ENCODE measurements at places on chromosomes 7 and 10.

DNA sequence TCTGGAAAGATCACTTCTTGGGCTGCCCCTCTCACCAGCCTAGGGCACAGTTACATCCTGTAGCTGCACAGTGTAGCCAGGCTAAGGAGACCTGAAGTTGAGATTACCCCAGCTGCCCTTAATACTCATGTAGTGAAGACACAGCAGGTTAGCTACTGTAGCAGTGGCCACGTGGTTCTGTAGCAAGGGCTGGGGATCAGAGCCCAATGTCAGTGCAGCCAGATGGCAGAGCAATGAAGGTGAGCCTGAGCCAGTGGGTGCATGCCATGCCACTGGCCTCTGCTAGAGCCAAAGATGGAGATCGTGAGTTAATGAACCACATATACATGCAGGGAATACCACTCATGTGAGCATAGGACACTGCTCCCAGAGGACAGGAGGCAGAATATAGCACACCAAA lies 15.5 kb downstream of the AMPH start:
- DNase-seq = no peak

GRCh38 chr7:1232103-1232466 lies 587 bp upstream of the UNCX start:
- no peak for DNase-seq

DNA sequence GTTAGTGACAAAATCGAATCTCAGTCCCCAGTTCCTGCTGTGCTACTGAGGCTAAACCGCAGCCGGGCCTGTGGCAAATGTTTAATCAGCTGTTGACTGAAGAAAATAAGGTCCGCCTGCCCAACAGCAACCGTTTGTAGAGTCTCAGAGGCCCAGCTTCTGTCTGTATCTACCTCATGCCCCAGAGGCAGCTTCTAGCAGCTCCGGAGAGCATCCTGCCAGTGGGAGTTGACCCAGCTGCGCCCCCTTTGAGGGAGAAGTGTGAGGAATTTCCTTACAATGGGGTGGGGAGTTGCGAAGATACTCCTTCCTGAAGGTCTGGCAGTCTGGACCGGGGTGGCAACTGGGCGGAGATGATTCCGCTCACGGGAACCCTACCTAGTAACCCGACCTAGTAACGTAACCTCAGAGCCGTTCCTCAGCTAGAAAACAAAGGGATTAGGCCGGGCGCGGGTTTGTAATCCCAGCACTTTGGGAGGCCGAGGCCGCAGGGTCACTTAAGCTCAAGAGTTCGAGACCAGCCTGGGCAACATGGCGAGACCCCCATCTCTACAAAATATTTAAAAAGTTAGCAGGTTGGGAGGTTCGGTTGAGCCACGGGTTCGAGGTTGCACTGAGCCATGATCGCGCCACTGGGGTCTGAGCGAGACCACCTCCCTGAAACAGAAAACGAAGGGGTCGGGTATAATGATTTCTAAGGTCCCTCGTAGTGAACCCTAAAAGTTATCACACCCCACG lies 846 bp upstream of the ZNF775 start:
- DNase-seq = no peak

- no peak for DNase-seq
These were observed 83.2 kb upstream of the SFMBT2 start for GRCh38 chr10:7493996-7494395.

GRCh38 chr7:110061387-110061786 lies 1029.5 kb upstream of the LRRN3 start:
- DNase-seq = no peak

DNA sequence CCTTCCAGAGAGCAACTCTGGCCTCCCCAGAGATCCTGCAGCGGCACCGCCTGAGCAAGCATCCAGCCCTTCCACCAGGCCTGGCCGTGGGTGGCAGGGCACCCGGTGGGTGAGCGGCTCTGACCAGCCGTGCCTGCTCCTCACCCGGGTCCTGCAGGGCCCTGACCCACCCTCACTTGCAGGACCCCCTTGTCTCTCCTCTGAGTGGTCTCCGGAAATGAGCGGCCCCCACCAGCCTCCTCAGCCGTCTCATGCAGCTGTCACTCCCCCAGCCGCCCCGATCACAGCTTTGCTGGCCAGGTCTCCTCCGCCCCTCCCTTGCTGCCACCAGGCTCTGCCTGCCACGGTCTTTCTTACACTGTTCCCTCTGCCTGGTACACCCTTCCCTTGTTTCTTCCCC lies 218.2 kb downstream of the TCERG1L start:
- no peak for DNase-seq

DNA sequence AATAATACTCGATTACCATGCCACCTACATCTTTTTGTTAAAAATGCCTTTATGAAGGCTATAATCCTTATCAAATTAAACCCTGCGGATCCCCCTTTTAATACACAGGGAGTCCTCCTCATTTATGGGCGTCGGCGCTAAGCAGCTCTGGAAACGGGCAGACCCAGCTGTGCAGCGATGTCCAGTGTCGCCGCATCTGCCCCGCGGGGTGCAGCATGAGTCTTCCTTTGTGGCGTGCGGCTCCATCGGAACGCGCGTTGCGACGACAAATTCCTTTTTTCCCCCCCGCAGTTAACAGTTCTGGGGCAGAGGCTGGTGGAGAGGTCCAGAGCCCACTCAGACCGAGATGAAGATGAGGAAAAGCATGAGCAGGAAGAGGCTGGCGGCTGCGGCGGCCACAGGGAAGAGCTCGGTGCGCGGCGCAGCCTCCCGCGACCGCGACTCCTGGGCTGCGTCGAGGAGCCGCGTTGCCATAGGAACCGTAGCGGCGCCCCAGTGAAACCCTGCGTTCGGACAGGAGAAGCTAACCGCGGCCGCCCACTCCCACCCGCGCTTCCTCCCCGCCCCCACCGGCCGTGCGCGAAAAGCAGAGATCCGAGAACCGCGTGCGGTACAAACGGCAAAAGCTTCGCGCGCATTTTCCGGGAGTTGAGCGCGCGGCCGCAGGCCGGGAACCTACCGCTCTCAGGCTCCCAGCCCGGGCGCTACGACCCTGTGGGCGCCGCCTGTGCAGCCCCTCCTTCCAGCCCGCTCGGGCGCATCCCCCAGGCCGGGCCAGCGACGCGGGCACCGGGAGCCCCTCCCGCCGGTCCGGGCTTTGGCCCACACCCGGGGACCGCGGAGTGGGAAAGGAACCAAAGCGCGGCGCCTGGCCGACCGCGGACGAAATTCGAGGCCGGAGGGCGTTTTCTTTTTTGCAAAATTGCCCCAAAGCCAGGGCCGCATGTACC lies 130.6 kb downstream of the SPAG6 start:
- DNase-seq = no peak

DNA sequence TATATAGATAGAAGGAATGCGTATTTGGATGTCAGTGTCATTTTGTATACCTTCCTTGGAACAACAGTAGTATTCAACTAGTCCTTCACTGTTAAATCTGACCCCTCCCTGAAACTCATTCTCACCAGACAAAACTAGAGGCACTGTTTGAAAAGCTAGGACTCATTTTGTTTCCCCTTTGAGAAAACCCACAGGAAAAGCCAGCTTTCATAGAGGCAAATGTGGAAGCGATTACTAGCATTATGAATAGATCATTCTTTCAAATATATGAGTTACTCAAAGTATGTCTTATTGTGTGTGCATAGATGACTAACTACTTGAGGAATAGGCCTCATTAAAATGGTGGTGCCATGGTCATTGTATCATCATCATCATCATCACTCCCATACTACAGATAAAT lies 1.9 kb upstream of the ASB15 start:
- DNase-seq = no peak

DNA sequence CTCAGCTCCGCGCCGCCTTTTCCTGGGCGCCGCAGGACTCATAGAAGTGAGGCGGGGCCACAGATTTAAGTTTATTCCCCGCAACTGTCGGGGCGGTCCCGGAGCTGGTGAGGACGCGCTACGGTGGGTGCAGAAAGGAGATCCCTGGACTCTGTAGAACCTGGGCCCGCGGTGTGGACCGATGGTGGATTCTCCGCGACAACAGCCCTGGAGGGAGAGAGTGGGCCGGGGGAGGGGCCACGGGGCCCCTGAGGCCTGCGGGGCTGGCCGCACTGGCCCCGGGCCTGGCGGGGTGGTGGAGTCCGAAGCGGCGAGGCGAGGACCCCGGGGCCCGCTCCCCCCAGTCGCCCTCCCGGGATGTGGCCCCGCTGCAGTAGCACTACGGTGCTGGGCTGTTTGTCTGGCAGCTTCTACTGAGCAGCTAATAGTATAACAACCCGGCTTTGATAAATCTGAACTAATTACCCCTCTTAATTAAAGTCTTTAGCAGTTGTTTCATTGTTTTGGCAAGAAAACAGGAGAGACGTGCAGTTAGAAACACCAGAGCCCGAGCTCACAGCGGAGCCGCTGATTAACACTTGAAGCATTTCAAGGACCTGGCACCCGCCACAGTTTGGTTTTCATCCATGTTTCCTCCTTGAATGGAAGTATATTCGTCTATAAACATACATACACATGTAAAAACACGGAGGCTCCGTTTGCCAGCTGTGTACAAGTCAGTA lies 4.2 kb downstream of the FEZF1 start:
- DNase-seq = no peak

GRCh38 chr7:133854739-133855138 lies 272.4 kb upstream of the LRGUK start:
- DNase-seq = no peak

GRCh38 chr7:139246905-139247304 lies 15.9 kb downstream of the UBN2 start:
- no peak for DNase-seq

- no peak for DNase-seq
These were observed 24.3 kb downstream of the PRLHR start for GRCh38 chr10:118571123-118571522.

GRCh38 chr10:97006364-97006763 lies 174.3 kb downstream of the LCOR start:
- no peak for DNase-seq

DNA sequence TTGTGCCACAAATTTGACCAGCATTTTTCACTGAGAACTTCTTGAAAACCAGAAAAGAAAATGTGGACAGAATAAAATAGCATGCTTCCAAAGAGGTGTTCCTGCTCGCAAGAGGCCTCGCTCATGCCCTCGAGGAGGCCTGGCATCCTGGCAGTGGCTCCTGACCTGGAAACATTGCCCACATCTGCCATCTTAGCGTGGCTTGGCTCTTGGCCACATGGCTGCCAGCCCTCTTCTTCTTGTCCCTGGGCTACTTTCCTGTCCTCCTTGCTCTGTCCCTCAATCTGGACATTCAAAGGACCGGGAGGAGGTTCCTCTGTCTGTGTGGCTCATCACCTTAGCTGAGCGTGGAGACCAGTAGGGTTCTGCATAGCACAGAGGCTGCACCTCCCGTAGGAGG lies 131.6 kb upstream of the TMEM72 start:
- DNase-seq = no peak

DNA sequence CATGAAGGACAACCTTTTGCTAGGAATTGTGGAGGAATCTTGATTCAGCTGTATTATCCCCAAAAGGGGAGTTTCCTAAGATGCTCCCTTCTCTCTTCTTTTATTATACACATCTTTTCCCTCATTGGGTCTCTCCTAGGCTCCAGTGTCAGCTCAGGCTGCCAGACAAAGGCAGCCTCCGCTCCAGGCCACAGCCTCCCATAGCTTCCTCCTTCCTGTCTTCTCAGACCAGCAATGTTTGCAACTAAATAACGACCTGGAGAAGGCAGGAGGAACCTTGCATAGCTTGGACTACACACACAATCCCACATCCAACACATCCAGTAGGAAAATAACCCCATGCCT lies 12.3 kb downstream of the SFXN3 start:
- no peak for DNase-seq

DNA sequence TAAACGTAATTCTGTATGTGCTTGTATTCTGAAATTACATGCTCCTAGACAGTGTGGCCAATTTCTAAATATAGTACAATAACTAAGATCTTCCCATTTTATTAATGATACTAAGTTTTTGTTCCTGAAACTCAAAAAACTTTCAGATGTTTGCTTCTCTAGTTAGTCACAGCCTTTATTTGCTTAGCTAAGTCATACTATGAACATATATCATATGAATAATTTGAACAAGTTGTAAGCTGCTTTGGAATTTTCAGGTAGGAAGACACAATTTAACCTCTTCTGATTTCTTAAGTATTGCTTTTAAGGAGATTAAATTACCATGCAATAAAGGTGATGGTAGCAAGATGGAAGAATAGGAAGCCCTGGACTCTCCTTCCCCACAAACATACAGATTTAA lies 148.7 kb downstream of the AMPH start:
- no peak for DNase-seq

DNA sequence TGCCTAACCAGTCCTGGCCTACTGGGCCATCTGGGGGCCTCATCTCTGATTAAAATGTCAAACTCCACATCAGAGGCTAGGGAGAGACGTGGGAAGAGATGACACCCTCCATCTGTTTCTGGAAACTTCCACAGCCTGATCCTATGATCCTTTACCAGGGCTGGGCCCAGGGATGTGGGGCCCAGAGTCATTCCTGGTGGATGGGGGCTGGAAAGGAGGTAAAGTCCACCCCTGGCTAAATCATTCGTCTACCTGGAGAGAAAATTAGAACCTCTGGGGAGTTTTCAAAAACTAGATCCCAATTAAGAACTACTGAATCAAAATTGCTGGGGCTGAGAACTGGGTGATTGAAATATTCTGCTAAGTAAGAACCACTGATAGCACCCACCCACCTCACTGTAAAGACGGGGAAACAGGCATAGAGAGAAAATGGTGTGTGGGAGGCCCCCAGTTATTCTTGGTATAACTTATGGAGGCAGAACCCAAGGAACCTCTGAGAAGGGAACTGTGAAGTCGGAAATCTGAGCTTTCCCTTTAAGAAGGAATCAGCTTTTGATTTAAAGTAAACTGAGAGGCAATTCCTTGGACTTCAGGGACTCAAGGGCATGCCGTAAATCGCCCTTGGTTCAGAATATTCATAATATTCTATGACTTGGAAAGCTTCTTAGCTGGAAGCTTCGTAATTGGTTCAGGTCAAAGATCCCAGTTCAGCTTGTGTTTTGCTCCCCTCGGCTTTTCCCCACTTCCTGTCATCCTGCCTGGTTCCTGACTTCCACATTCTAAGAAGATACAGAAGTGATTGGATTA lies 53.1 kb downstream of the PRKAG2 start:
- DNase-seq = no peak

DNA sequence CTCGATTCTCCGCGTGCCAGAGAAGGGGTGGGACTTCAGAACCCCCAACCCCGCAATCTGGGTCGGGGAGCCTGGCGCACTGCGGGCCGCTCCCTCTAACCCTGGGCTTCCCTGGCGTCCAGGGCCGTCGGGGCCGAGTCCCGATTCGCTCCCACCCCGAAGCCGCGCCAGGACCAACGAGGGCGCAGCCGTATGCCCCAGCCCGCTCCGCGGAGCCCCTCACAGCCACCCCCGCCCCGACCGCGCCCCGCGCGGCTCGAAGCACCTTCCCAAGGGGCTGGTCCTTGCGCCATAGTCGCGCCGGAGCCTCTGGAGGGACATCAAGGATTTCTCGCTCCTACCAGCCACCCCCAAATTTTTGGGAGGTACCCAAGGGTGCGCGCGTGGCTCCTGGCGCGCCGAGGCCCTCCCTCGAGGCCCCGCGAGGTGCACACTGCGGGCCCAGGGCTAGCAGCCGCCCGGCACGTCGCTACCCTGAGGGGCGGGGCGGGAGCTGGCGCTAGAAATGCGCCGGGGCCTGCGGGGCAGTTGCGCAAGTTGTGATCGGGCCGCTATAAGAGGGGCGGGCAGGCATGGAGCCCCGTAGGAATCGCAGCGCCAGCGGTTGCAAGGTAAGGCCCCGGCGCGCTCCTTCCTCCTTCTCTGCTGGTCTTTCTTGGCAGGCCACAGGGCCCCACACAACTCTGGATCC lies at the start of gene LEP:
Gene LEP, plus strand, starts transcription at position 583 of the 691 bp plus-strand sequence. CDS start 10,741 bp downstream, outside the sequence.
- no peak for DNase-seq
